ENCODE measurements at places on chromosomes 11 and 22. TPM values are rescaled to one million over a fixed set of nuclear protein-coding genes. Genes with fewer than 3 reads are reported as not detected.

DNA sequence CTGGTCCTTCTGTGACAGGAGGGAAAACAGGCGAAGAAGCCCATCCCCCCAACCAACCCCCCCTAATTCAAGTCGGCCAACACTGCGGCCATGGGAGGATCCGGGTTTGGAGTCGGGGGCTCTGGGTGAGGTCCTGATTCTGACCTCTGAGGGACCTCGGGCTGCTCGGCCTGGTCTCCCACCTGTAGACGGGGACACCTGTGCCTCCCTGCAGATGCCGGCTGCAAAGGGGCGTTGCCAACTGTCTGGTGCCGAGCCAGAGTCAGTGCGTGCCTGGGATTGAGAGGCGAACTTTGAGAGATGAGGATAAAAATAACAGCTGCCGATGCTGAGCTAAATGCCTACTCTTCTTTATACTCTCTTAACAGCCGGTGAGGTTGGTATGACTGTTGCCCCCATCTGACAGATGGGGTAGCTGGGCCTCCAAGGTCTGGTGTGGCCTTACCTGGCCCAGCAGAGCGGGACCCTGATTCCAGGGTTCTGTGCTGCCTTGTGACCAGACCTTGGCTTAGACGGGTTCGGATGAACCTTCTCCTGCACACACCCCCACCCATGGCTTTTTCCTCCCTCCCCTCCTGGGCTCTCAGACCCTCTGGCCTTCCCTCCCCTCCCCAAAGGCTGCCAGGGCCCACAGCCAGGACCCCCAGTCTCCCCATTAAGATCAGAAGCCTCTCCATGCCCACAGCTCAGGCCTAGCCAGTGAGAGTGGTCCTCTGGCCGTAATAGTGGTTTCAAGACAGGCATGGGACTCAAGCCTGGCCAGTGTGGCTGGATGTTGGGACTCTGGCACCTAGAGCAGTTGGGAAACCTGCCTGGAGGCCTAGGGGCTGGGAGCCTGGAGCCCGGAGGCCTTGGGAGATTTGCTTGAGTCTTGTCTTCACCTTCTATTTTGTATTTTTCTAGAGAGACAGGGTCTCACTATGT lies 41.7 kb downstream of the KCNJ4 start:
- H3K27me3 ChIP-seq: peaks cover 16% of the 10 kb centered on the region
- no peak for DNase-seq
- H3K36me3 ChIP-seq: no peaks in the 10 kb centered on the region

DNA sequence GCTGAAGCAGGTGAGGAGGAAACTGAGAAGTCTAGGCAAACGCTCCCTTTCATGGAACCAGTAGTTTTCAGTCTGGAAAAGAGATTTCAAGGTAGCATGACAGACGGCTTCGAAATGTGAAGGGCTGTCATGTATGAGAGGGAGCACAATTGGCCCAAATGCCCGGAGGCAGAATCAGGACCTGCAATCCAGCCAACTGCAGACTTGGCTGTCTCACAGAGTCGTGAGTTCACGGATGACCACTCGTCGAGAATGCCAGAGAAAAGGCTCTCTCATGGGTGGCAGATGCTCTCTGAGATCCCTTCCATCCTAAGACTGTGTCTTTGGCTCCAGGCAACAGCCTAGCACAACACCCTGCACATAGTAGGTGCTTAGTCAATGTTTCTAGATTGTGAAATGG lies 134.8 kb downstream of the DSCAML1 start:
- H3K4me3 ChIP-seq: no peak overlapping the region
- no peak for DNase-seq
- H3K36me3 ChIP-seq: no peaks in the 10 kb centered on the region
- peaks cover 48% of the 10 kb centered on the region for H3K27me3 ChIP-seq
- H3K4me1 ChIP-seq: no peaks in the 10 kb centered on the region

DNA sequence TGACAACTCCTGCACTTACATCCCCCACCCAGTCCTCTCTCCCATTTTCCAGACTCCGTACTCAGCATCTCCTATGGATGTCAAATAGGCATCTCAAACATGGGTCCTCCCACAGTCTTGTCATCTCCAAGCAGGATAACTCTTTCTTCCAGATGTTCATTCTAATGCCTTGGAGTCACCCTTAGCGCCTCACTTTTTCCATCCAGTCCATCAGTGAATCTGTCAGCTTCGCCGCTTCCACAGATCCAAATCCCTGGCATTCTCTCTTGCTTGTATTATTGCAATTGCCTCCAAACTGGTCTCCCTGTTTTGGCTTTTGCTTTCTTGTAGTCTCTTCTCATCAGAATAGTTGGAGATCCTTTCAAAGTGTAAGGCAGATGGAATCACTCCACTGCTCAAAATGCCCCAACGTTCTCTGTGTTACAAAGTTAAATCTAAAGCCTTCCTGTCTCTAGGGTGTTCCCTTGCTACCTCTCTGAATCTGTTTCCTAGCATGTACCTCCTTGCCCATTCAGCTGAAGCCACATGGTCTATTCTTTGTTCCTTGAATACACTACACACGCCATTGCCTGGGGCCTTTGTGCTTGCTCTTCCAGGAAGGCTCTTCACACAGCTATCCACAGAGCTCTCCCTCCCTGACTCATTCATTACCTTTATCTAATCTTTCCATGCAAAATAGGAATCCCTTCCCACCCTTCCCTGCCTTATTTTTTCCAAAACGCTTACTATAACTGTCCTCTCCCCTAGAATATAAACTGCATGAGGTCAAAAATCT lies 64.8 kb downstream of the UBASH3B start:
- DNase-seq: no peak
- H3K4me1 ChIP-seq: peaks cover 71% of the 10 kb centered on the region
- H3K36me3 ChIP-seq: peaks cover 15% of the 10 kb centered on the region
- peak overlapping the region; percentile 80 for H3K27ac ChIP-seq

- no peak for DNase-seq
- no peak overlapping the region for H3K4me3 ChIP-seq
- H3K36me3 ChIP-seq: no peaks in the 10 kb centered on the region
- no peaks in the 10 kb centered on the region for H3K4me1 ChIP-seq
- peaks cover 31% of the 10 kb centered on the region for H3K27me3 ChIP-seq
- no peak overlapping the region for H3K27ac ChIP-seq
Observed at GRCh38 chr11:131464461-131464860, 94.0 kb downstream of the NTM start.

DNA sequence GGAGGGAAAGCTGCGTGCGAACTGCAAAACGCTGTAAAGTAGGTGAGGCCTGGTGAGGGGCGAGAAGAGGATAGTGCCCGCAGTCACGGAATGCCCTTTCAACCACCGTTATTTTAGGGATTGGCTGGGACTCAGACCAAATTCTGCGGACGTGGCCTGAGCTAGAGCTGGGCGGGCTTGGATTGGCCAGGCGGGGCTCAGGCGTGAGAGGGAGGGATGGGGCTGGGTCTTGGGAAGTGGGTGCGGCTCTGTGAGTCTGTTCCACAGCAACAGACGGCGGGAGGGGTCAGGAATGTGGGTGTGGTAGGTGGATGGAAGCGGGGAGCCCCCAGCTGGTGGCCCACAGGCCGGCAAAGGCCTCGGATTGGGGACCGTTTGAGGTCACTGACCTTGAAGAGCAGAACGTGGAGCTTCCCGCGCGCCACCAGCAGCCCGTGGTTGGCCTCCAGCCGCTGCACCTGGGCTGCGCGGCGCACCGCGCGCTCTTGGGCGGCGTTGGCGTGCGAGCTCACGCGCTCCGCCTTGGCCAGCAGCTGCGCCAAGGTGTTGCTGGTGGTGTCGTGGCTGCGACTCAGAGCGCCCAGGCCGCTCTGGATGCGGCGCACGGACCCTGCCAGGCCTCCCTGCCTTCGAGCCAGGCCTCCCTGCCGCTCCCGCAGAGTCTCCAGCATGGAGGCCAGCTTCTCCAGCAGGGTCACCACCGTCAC lies 444 bp downstream of the CAVIN3 start:
- DNase-seq: peak; percentile 95
- H3K4me3 ChIP-seq: peak overlapping the region; percentile 96
- H3K36me3 ChIP-seq: peaks cover 15% of the 10 kb centered on the region

- H3K4me1 ChIP-seq: peaks cover 21% of the 10 kb centered on the region
- H3K36me3 ChIP-seq: peaks cover 37% of the 10 kb centered on the region
- no peak for DNase-seq
- no peak overlapping the region for H3K4me3 ChIP-seq
- peaks cover 2% of the 10 kb centered on the region for H3K27me3 ChIP-seq
Observed at GRCh38 chr11:6614446-6614845, 2.4 kb upstream of the TAF10 start.

- peaks cover 10% of the 10 kb centered on the region for H3K27me3 ChIP-seq
- peaks cover 5% of the 10 kb centered on the region for H3K4me1 ChIP-seq
- no peaks in the 10 kb centered on the region for H3K36me3 ChIP-seq
- no peak overlapping the region for H3K4me3 ChIP-seq
- H3K27ac ChIP-seq: no peak overlapping the region
Observed at GRCh38 chr22:17164392-17165024, 5.4 kb upstream of the HDHD5 start.

DNA sequence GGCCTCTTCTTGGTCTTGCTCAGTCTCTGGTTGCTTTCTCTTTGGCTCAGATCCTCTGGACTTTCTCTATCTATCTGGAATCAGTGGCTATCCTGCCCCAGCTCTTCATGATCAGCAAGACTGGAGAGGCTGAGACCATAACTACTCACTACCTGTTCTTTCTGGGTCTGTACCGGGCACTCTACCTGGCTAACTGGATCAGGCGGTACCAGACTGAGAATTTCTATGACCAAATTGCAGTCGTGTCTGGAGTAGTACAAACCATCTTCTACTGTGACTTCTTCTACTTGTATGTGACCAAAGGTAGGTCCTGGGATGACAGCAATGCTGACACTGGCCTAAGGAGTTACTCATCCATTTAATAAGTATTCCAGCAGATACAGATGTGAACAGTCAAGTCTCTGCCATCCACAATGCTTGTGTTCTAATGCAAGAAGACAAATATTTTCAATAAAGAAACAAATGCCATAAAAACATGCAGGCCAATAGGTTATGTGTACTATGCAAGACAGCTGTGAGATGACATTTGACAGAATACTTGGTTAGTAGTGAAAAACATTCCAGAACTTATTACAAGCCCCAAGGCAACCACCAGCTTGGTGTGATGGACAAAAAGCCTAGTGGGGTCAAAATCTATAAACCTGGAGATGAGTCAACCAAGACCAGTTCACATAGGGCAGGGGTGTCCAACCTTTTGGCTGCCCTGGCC lies 13.4 kb downstream of the KDELR3 start:
- peak overlapping the region; percentile 78 for H3K27ac ChIP-seq
- H3K36me3 ChIP-seq: peaks cover 58% of the 10 kb centered on the region
- H3K27me3 ChIP-seq: peaks cover 2% of the 10 kb centered on the region
- H3K4me3 ChIP-seq: peak overlapping the region; percentile 43
- DNase-seq: peak; percentile 9

GRCh38 chr22:41327124-41327523 lies 25.8 kb downstream of the ZC3H7B start:
- H3K36me3 ChIP-seq: peaks cover 25% of the 10 kb centered on the region
- no peak overlapping the region for H3K4me3 ChIP-seq
- peaks cover 2% of the 10 kb centered on the region for H3K27me3 ChIP-seq
- H3K4me1 ChIP-seq: peaks cover 9% of the 10 kb centered on the region

DNA sequence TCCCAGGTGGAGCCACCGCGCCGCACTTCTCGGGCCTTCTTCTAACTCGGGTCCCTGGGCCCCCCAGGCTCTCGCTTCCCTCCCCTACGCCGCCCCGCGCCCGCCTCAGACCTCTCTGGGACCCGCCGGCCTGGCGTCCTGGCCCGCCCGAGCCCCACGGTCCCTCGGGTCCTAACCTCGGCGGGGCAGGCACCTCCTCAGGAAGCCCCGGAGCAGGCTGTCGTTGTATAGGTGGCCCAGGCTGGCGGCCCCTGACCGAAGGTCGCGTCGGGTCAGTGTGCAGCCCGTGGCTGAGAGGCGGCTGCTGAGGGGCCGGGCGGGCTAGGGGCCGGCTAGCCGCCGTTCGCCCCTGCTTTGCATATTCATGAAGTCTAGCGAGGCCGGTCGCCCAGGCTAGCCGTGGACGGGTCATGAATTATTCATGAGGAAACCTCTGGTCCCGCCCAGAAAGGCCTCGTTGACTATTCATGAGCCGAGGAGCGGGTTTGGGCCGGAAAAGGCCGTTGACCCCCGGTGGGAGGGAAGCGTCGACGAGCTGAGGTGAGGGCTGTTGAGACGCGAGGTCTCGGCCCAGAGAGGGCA lies at the start of gene HORMAD2:
Gene HORMAD2 (plus strand): TSS at position 513 of the 582 bp plus-strand sequence. CDS start 13,489 bp downstream, outside the sequence.
- H3K27ac ChIP-seq: no peak within 1 kb of the TSS
- no peaks in the 10 kb centered on the region for H3K36me3 ChIP-seq
- H3K4me1 ChIP-seq: no peaks in the 10 kb centered on the region
- no peak for DNase-seq

DNA sequence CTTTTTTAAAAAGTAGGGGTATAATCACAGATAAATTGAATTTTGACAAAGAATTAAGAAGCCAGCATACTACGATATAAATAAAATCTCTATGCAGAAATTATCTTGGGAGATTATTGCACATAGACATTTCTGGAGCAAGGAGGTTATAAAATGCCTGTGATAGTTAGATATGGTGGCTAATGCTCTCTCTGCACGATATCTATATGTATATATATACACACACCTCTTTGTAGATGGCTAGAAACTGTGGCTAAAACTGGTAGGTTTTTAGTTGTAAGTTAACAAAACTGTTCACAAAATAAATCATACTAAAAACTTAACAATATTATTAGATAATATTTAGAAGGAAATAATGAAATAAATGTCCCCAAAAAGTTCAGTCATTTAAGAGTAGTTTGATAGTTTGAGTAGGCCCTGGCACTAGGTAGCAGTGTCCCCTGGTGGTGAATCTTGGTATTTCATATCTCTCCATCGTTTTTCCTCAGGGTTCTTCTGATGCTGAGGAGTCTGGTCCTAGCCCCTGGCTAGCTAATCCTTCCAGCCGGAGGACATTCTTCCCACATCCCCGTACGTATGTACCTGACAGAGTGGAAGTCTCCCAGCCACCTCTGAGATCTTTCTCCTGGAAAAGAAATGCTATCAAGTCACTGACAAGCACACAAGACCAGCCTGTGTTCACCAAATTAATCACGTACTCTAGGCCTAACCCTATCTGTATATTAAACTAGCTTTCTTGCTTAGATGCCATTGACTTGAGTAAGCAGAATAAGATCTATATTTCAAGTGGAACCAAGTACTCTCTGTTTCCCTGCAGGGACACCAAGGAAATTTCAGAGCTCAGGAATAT lies 32.2 kb downstream of the ART5 start:
- DNase-seq: peak; percentile 13
- H3K4me3 ChIP-seq: no peak overlapping the region
- no peaks in the 10 kb centered on the region for H3K36me3 ChIP-seq
- H3K27ac ChIP-seq: no peak overlapping the region

HMGXB4 gene
- 22.3 TPM for total RNA-seq

GLYATL1B gene
- not detected for total RNA-seq

IGLL1 gene
- not detected for total RNA-seq

Measured in HFFc6 (cell line).